Activated CD8-positive, alpha-beta T cell treated with anti-CD3 and anti-CD28 coated beads, Interleukin-2, amount 10 ng/mL, durations not matched to agents 7 days and 5 days (primary cell): ENCODE measurements at places on chromosomes 11 and 22. TPM values are rescaled to one million over a fixed set of nuclear protein-coding genes. Genes with fewer than 3 reads are reported as not detected.

DNA sequence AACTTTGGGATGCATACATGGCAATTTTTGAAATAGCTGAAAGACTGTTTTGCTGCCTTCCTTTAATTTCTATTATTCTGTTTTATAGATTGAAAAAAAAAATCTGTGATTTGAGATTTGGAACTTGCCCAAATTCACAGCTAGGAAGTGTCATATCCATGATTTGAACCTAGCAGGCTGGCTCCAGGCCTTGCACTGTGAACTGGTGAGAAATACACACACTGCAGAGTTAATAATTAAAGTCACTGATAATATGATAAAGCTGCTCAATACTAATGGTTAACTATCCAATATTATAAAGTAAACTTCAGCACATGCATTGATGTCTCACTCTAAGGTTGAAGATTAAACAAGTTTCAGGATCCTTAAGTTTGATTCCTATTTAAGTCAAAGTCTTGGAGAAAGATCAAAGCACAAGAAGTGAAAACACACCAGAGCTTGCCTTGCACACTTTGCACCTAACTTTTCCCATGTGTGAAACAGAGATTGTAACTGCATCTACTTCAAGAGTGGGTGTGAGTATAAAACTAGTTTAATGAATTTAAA, 150.6 kb upstream of the CCDC179 start:
- no peak for DNase-seq

GRCh38 chr22:17235861-17236260, 16.6 kb upstream of the ADA2 start:
- DNase-seq, result no peak

GRCh38 chr11:17014321-17014832, at the start of gene PLEKHA7:
Gene PLEKHA7 (minus strand): TSS chr11:17014414. CDS start chr11:17014401, 13 bp downstream.
- DNase-seq, result no peak

- no peak for DNase-seq
These were observed 453.4 kb downstream of the NTM start for GRCh38 chr11:131823772-131824171.

DNA sequence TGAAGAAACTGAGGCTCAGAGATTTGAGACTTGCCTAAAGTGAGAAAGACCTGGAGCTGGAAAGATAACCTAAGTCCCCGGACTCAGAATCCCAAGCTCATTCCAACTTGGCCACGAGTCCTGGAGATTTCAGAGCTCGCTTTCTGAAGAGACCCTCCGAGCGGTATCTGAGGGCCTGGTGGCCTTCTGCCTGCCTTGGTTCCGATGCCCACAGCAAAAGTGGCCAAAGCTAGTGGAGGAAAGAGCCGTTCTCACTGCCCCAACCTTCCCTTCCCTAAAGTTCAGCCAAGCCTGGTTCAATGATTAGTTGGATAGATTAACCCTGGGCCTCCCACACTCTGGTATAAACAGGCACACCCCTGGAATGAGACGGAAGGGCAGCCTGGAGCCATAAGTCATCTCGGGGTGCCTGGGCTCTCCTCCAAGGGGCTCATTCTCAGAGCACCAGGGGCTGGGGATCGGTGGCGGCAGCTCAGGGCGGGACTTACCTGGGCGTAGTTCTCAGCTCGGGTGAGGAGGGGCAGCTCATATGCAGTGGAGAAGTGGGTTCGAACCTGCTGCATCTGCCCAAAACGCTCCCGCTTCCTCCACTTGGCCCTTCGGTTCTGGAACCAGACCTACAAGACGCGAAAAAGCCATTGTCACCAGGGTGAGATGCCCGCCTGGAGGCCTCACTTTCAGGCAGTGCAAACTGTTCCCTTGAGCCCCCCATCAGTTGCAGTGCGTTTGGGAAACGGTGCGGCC, 42.8 kb downstream of the ALX4 start:
- DNase-seq, result no peak

DNA sequence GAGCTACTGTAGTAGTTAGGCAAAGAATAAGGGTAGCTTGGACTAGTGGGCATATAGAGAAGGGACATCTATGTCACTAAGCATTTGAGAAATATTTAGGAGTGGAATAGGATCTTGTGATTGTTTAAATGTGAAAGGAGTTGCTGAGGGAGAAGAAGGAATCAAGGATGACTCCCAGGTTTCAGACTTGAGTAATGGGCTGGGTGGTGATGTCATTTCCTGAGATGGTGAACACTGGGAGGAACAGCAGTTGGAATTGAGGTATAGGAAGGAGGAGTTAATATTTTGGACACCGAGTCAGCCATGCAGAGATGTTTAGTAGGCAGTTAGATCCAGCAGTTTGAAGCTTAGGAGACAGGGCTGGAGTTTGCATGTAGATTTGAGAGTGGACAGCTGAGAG, 40.1 kb downstream of the REXO2 start:
- DNase-seq, result no peak

DNA sequence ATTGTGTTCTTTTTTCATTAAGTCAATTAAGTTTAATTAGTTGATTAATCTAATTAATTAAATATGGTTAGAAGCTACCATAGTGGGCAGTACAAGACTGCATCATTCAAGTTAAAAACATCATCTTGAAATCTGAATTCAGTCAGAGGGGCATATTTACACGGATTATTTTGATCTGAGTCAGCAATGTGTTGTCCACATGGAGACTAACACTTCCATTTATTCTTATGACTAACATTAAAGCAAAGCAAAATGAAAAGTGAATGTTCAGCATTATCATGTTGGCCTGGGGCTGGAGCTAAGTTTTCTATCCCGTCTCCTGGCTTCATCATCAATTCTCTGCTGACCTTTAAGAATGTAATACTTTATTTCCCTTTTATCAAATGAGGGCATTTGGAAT, 17.3 kb downstream of the FLI1 start:
- no peak for DNase-seq

DNA sequence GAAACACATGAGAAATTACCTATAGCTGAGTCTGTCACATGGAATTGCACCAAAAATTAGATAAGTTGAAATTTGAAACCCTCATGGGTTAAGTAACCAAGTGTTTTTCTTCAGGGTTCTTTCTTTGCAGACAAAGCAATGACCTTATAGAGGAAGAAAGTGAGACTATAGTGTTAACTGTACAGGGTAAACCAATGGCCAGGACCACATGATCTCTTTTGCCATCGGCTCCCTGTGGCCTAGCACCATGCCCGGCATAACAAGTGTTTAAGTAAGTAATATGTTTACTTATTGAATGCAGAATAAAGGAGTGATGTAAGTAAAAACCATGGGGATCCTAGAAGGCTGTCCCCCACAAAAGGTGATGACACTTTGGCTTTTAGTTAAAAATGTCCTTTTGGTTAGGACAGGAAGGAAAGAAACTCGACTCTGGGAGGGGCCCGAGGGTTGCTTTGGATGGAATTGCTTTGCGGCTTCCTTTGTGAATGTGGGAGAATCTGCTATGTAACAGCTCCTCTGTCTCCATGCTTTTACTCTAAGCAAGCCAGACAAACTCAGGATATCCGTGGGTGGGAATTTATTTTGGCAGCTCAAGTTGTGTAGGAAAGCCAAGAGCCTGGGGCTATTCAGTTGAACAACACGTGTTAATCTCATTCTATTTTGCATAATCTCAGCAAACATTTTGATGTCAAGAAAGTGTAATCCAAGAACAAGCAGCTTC, 454.7 kb downstream of the INSC start:
- no peak for DNase-seq

GRCh38 chr11:95111923-95112540, 22.4 kb downstream of the ENDOD1 start:
- DNase-seq, result no peak

The PYGM gene
- 2.9 TPM for total RNA-seq

The APOBEC3C gene
- total RNA-seq, result 138 TPM

The FAM180B gene
- not detected for total RNA-seq

The NXPE1 gene
- not detected for total RNA-seq

The TESMIN gene
- total RNA-seq, result 9.5 TPM

The OR5A1 gene
- total RNA-seq, result not detected

The KDM4D gene
- total RNA-seq, result 0.89 TPM

The P2RY2 gene
- not detected for total RNA-seq
